HuH-7 (cell line): ENCODE measurements at places on chromosomes 11 and 22.

GRCh38 chr11:3837793-3838192, 3.0 kb downstream of the RHOG start:
- DNase-seq: no peak

DNA sequence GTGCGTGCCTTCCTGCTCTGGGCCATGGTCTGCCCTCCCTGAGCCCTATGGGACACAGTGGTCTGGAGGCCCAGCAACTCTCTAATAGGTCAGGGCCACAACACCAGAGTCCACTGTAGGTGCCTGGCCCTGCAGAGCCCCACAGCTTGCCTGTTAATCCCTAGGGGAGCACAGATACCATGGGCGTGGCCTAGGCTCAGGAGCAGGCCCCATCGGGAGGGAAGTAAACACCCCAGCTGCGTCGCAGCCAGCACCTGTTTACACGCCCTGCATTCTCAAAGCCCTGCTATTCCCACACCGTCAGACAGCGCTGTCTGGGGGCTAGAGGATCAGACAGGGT, 2.5 kb downstream of the KCTD17 start:
- DNase-seq: no peak

GRCh38 chr11:44199298-44199697, 103.8 kb downstream of the EXT2 start:
- no peak for DNase-seq

DNA sequence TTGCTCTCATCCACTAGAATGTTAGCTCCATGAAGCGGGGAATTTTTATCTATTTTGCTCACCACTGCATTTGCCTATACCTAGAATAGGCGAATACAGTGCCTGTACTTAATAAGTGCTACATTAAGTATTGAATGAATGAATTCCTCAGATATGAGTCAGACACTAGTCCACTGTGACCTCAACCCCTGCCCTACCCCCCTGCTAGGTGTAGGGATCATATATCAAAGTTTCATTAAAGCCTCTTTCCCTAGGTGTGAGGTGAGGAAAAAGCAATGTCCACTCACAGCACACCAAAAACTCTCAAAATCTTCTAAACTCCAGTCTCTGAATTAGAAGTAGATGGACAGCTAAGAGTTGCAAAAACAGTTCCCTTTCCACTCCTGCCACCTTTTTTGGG, 9.8 kb upstream of the PSMA1 start:
- DNase-seq: no peak

DNA sequence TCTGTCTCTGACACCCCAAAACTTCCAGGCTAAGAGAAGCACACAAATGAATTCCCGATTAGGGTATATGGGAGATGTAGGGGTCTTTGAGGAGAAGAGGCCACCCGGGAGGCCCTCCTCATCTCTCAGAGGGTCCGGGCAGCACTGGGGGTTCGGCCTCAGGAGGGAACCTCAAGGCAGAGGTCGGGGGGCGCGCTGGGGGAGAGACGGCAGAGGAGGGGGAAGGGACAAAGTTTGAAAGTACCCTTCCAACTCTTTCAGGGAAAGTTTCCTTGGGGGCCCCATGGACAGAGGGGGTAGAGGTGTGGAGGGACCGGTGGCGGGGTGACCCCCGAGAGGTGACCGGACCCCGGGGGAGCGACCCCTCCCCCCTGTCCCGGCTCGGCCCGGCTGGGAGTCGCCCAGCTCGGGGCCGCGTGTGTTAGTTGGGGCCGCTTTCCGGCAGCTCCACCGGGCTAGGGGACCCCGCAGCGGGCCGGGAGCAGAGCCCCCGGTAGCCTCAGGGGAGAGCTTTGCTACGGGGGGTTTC, 3.3 kb upstream of the GCAT start:
- DNase-seq: peak; percentile 50

GRCh38 chr11:95877291-95877690, 46.6 kb downstream of the MTMR2 start:
- no peak for DNase-seq

- DNase-seq: no peak
Measured at GRCh38 chr11:44029977-44030911, 17.5 kb upstream of the ACCSL start.

GRCh38 chr11:35611741-35612140, 6.5 kb upstream of the FJX1 start:
- no peak for DNase-seq

DNA sequence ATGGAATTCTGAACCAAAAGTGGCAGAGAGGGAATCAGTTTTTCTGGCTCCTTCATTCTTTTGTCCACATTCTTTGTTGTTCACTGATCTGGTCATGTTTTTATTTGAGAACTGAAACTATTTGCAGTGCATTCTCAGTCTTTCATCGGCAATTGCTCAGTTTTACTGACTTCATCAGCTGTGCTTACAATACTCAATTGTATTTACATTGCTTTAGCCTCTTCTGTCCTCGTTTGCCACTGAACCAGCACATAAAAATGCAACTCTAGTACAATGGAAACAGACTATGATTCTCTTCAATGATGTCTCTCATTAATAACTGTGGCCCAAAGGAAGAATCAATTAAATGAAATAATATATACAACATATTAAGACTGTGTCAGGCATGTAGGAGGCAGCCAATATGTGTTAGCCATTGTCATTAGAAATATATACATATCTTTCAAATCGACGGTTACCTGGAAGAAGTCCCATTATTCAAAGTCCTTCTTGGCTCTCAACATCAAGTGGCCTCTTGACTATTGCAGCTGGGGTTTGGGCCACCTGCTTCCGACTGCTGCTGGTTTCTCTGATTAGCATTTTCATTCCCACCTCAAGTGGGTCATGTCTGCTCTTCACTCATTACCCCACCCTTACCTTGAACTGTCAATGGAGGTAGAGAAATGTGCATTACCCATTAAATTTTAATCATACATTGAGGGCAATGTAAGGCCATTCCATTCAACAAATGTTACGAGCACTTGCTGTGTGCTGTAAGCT, 600.1 kb downstream of the INSC start:
- DNase-seq: no peak

DNA sequence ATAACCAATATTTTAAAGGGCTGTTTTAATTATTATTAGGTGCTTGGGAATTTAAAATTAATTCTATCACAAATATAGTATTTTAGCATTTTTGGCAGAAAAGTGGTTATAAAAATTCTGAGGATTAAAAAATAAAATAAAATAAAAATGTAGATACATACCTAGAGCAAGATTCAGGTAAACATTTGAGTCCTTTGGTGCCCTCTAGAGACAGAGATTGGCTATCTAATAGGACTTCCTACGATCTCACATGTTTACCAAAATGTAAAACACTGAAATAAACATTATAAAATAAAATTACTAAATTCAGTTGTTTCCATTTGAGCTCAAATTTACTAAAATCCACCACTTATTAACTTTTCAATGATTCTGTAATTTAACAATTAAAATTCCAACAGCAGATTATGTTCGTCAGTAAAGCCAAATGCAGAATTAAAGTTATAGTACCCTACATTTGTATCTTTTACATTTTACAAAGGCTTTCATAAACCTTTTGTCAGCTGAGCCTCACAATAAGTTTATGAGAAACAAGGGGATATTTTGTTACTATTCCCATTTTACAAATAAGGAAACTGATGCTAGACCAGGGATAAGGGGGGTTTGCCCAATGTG, 27.7 kb downstream of the SLC36A4 start:
- no peak for DNase-seq

DNA sequence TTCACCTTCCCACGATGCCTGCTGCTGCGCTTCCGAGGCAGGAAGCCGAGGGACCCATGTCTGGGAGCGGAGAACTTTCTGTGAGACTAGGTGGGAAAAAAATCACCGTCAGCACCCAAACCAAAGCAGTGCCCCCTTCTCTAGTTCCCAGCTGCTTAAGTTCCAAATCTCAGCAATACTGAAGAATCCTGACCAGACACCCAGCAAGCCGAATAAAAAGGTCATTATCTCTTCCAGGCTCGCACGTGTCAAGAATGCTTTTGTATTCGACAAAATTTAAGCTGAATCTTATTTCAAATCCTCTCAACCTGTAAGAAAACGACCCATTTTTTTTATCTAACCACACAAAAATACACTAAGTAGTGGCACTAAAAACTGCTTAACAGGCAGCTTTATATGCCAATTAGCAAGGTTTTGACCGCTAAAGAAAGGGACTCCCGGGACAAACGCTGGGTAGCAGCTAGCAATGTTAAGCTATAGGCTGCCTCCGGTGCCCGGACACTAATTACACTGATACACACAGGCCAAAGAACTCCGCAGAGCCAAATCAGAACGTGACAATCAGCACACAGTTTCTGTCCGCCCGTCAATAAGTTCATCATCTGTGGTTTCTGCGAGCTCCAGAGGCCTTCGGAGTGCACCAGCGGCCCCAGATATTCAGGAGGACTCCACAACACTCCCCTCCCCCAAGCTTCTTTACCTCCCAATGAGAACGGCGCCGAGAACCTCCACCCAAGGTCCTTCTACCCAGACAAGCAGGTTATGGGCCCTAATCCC, 728 bp downstream of the RPL3 start:
- DNase-seq: no peak

DNA sequence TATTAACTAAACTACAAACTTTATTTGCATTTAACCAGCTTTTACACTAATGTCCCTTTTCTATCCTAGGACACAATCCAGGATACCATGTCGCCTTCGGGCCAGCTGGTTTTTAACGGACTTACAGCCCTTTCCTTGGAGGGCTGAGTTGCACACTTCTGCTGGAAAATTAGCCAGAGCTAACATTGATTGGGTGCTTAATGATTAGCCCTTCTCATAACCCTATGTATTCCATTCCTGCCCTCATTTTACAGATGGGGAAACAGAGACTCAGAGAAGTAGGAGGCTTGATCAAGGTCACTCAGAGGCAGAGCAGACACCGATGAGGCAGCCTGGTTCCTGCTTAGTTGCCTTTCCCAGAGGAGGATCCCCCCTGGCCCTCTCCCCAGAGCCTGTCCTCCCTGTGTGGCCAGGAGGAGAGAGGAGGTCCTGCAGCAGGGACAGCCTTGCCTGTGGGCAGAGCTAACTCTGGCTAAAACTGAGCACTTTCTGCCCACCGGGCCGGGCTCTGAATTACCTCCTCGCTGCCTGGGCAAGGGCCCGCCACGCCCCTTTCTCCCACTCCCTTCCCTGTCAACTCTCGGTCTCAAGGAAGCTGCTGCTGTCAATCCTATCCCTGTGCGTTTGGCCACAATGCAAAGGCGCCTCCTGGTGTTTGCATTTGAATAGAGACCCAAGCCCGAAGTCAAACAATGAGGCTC, 59.6 kb upstream of the PAX6 start:
- peak; percentile 81 for DNase-seq

DNA sequence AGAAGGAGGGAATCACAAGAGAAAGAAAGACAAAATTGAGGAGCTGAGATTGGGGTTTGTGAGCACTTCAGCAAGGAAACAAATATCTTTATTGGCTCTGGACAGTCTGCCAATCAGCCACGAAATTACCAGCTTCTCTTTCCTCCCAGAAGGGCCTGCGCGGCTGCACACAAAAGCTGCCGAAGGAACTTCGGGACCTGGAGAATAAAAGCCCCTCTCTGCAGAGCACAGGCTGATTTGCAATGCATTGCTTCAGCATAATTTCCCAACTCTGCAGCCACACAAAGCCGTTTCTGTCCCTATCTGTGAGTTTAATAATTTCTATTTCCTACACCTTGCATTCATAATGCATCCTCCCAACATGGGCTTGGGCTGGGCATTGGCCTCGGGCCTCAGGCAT, 522.6 kb downstream of the BUD13 start:
- DNase-seq: no peak

DNA sequence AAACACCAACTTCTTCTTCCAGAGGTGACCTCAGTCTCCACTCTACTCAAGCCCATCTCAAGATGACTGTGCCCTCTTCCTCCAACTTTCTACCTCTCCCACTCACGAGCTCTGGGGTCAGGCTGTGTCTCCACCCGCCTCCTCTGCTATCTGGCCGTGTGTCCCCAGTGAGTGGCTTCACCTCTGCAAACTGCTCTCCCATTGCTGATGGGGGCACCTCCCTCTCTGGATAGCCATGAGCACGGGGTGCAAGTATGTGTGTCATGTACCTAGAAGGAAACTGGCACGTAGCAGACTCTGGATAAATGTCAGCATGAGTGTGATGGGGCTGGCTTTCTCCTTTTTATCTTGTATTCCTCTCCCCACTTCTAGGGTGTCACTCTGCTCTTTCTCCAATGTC, 18.3 kb upstream of the RAC2 start:
- no peak for DNase-seq

- no peak for DNase-seq
Measured at GRCh38 chr22:25582946-25583345, 18.5 kb downstream of the GRK3 start.

DNA sequence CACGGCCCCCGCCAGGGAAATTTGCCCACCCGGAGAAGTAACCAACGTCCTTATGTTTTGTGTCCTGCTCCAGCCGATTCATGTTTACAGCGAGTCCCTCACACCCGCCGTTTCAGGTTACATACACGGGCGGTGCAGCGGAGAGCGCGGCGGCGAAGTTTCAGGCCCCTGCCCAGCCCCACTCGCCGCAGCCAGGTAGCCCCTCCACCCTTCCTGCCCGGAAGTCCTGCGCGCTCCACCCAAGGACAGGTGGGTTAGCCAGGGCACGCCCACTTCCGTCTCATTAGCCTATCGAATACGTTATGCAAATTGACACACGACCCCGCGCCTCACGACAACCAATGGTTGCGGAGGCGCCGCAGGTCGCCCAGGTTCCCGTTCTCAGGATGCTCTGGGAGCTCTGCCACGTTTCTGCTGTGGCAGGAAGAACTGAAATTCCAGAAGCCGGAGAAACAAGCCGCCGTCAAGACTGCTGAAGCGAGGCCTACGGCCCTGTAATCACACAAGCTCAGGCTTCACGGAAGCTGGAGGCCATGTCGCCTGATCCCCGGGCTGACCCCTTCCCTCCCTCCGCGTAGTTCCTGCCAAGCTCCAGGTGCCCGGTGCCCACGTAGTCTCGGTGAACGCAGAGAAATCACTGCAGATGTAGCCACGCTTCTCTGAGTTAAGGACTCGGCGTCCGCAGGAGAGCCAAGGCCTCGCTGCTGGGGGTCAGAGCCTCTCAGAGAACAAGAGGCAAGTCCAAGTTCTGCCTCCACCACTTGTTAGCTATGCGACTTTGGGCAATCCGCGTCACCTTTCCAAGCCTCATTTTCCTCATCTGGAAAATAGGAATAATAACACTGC, 22.4 kb upstream of the MYH9 start:
- DNase-seq: peak; percentile 83

GRCh38 chr22:29386708-29387107, 1.7 kb downstream of the AP1B1 start:
- DNase-seq: no peak
